Activated CD8-positive, alpha-beta T cell treated with anti-CD3 and anti-CD28 coated beads for 36 hours (primary cell): ENCODE measurements at places on chromosomes 1 and 21. TPM values are rescaled to one million over a fixed set of nuclear protein-coding genes. Genes with fewer than 3 reads are reported as not detected.

- no peak for DNase-seq
These were observed 245.4 kb downstream of the KCNJ6 start for GRCh38 chr21:37670883-37671282.

CHAF1B gene
- 30.9 TPM for total RNA-seq

DNA sequence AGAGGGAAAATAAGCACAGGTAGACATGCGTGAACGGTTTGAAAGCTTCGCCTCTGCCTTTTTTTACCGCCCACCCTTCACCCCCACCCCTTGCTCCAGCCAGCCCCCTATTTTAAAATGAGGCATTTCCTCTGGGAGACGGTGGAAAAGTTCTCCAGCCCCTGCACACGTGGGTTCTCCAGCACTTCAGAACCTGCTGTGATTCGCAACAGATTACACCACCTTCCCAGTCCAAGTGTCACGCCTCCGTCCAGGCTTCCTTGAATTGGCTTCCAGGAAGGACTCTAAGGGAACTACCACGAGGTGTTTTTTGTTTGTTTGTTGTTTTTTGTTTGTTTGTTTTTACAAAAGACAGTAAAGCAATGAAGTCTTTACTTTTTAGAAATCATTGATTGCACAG lies 2.6 kb downstream of the LRRC7 start:
- DNase-seq = no peak

- DNase-seq = no peak
These were observed 349.4 kb downstream of the HLX start for GRCh38 chr1:221228594-221228993.

GRCh38 chr1:36737767-36738166 lies 255.1 kb upstream of the CSF3R start:
- no peak for DNase-seq

- DNase-seq = no peak
These were observed 1809.6 kb downstream of the BRINP3 start for GRCh38 chr1:188668083-188668482.

DNA sequence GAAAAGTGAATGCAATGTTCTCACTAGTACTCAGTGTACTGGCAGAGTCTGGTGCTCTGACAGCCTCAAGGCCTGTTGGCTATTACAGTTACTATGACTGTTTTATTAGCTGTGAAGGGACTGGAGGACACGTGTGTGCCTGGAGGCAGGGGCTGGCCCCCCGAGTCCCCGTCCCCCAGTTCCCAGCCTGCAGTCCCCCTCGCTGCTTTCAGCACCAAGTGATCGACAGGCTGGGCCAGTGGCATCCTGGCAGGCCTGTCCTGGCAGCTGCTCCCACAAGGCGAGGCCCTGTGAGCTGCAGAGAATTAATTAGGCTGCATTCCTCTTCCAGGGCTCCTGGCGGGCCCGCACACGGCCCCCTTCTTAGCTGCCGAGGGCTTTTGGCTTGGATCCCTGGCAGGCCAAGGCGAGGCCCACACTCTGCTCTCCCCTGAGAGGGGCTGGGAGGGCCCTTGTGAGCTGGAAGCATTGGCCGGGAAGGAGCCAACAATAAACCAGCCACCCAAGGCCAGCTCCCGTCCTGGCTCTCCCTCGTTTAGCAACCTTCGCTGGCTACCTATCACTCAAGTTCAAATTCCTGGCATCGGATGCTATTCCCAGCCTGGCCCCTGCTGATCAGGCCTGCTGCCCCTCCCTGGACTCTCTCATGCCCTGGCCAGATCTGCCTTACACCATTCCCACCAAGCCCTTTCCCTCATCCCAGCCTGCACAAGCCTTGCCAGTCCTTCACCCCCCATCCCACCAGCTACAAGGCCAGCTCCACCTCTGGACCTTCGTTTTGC lies 9.8 kb downstream of the EDN2 start:
- no peak for DNase-seq

GRCh38 chr1:21793104-21793503 lies 10.2 kb upstream of the USP48 start:
- DNase-seq = no peak

DDR2 gene
- total RNA-seq = 0.45 TPM

DNA sequence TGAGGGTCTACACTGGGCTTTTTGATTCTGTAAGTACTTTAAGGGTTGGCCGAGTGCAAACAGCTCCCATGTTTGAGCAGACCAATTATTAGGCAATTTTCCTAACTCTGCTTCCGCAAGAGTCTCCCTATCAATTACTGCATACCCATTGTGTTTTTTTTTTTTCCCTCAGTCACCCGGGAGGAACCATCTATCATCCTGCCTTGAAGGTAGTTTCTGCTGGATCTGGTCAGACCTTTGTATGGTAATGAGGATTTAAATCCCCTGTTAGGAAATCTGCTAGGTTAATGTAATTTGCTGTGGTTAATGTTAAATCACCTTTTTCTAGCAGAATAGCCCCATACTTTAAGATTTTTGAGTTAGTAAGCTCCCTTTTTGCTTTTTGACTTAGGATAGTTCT lies 40.8 kb upstream of the WARS2 start:
- DNase-seq = no peak

- no peak for DNase-seq
These were observed 51.0 kb upstream of the OLFM3 start for GRCh38 chr1:102047724-102048123.
